Right renal pelvis (tissue), 4 donors: ENCODE measurements at places on chromosomes 7 and 10.

DNA sequence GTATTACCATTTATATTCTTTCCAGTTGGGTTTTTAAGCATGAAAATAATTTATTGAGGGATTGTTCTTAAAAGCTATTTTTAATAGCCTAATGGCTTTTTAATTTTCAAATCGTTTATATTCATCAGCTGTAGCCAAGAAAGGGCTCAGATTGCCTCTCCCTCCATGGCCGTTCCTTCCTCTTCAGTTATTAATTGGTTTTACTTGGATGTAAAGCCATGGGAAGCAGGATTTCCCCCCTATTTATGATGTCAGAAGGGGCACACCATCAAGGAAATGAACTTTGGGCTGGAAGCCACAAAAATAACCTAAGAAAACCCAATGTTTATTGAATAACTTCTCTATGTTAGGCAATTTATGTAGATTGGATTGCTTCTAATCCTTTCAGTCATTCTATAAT, 656.3 kb downstream of the TYW1 start:
- no peak for DNase-seq

GRCh38 chr7:2596464-2597272, 35.1 kb upstream of the TTYH3 start:
- no peak for DNase-seq

GRCh38 chr10:99487125-99487807, 45.5 kb upstream of the NKX2-3 start:
- no peak for DNase-seq

DNA sequence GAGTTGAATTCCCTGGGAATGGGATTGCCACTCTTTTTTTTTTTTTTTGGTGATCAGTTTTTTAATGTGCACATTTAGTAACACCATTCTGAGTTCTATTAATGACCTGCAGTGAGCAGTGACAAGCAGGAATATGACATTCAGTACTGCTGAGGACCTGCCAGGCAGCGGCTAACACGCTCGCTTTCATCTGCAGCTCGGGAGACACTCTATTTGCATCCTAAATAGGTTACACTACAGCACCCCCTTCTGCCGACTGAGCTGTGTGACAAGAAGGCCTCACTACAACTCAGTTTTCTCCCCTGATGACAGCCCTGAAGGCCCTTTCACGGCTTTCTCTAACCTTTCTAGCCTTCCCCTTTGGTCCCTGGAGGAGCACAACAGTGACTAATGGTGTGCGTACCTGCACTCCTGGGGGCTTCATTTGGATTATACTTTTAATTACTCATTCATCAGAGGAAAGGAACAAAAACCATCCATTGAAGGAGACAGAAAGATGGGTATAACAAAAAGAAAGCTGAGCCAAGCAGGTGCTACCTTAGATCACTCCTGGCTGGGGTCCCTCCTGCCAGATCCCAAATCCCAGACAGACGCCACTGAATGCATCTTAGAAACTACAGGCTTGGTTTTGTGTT, 872.4 kb downstream of the LRMDA start:
- no peak for DNase-seq

GRCh38 chr10:47335906-47336305, 12.3 kb upstream of the RBP3 start:
- DNase-seq, result no peak

- no peak for DNase-seq
Observed at GRCh38 chr7:123669485-123669884, 13.8 kb downstream of the LMOD2 start.

DNA sequence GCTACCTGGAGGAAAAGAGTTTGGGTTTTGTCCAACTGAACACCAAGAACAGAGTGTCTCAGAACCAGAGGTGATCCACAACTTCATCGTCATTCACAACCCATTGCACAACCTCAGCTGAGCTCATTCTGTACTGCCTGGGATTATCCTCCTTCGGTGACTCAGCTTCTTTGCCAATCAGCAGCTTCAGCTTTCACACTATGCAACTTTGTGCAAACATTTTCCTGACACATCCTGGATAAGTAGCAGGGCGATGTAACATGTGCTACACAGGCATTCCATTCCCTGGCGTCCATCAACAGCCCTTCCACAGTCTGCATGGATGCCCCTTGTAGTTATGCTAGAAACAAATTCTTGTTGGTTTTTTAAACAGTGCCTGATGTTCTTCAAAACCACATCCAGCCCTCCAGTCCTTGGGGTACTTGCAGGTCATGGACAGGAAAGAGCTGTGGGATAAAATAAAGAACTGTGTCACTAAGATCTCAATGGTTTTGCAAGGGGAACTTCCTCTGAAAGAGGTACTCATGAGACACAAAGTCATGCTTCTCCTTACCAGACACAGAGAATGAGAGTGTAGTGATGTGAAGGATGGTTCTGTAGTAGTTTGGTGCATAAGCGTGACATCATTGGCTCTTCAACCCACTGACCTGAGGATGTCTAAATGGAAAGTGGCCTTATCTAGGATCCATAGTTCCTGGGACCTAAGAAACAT, 478.5 kb downstream of the KIF20B start:
- DNase-seq, result no peak

- DNase-seq, result no peak
Observed at GRCh38 chr7:35734001-35734483, 39.1 kb upstream of the HERPUD2 start.

GRCh38 chr10:97333351-97333600, 1.3 kb downstream of the FRAT2 start:
- no peak for DNase-seq

GRCh38 chr10:130181858-130182257, 45.7 kb downstream of the GLRX3 start:
- no peak for DNase-seq

- DNase-seq, result no peak
Observed at GRCh38 chr7:12137283-12137682, 73.8 kb upstream of the TMEM106B start.

- no peak for DNase-seq
Observed at GRCh38 chr10:18666810-18667209, 7.6 kb downstream of the ARL5B start.

DNA sequence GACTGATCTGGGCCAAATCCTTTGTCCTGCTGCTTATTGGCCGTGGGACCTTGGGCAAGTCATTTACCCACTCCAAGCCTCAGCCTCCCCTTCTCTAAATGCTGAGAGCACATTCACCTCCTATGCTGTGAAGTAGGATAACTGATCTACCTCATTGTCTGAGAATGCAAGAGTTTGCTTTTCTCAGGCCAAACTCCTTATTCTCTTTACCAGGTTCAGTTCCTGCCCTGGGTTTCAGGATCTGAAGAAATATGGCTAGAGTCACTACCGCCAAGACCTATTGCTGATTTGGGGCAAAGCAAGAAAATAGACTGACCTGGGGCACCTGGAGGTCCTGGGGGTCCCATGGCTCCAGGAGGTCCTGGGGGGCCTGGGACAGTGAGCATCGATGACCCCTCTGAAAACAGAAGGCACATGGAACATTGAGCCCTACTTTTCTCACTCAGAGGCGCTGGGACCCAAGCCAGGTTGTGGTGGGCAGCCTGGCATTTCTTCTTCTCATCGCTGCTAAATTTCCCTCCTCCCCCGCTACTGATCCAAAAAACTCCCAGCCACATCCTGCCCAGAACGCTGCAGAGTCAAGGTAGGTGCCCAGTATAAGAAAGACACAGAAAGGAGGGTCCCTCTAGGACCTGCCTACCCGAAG, 42.4 kb downstream of the COL17A1 start:
- DNase-seq, result no peak

- no peak for DNase-seq
Observed at GRCh38 chr10:104321226-104321625, 17.0 kb downstream of the ITPRIP start.

GRCh38 chr10:48573045-48573444, 31.8 kb downstream of the ARHGAP22 start:
- DNase-seq, result no peak

DNA sequence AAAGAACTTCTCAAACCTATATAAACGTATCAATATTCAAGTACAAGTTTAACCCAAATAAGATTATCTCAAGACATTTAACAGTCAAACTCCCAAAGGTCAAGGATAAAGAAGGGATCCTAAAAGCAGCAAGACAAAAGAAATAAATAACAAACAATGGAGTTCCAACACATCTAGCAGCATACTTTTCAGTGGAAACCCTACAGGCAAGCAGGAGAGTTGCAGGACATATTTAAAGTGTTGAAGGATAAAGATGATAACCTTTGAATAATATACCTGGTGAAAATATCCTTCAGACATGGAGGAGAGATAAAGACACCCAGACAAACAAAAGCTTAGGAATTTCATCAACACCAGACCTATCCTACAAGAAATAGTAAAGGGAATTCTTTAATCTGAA, 82.8 kb downstream of the TES start:
- DNase-seq, result no peak

- DNase-seq, result no peak
Observed at GRCh38 chr10:113225903-113226302, 275.9 kb downstream of the TCF7L2 start.

GRCh38 chr10:11689945-11690736, 52.0 kb upstream of the ECHDC3 start:
- no peak for DNase-seq

GRCh38 chr10:44397476-44398225, 12.8 kb upstream of the CXCL12 start:
- no peak for DNase-seq

DNA sequence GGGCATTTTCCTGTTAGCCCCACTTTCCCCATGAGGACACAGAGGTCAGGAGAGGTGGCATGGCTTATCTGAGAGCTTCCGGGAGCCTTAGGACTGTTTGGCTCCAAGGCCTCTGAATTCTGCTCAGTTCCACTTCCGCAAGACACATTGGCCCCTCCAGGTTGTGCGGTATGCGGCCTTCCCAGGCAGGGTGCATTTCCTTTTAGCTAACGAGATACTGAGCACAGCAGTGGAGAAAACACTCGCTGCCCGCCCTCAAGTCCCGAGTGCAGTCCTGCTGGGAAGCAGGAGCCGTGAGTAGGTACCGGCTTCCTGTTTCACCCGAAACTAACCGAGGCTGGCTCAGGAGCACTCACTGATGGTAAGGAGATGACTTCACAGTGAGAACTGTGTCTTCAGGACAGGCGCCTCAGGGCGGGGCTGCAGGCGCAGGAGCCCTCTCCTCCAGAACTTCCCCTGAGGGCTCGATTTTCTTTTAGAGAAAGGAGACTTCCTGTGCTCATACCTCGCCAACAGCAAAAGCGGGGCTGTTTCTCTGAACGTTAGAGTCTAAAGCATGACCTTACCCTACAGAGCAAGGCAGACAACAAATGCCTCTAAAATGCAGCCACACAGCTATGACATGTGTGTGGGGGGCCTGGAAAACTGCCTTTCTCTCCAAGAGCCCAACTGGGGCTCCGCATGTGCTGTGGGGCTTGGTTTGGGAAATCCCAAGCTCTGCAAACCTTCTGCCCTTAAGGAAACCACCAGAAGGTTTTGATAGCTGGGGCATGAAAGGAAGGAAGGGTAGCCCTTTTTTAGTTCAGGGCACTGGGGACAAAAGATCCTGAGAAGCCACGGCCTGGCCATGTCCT, 25.9 kb downstream of the RGS10 start:
- no peak for DNase-seq

DNA sequence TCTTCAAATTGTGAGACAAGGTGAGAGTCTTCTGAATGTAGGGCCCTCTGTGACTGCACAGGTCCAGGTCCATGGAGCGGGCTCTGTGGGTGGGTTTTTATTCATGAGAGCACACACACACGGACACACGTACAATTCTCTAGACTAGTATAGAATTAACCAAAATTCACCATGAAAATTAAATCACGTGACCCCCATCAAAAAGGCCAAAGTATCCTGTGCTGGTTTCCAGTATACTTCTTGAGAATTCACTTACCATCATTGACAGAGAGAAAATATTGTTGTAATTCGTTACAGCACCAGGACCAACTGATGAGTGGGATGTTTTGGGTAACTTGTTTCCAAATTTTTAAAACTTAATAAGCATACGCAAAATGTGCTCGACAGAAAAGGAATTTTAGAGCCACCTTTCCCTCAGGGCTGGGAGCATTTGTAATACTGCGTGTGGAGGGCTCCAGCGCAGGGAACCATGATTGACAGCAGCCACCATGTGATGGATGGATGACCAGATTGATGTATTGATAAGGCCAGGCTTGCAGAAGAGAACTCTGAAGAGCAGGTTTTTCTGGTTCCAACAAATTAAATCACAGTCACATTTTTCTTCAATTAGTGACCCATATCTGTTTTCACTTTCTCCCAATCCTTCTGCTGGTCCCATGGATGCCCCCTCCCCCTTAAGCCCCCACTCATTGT, 14.9 kb upstream of the DNTT start:
- DNase-seq, result no peak

- no peak for DNase-seq
Observed at GRCh38 chr10:98273057-98273850, 5.3 kb upstream of the LOXL4 start.

DNA sequence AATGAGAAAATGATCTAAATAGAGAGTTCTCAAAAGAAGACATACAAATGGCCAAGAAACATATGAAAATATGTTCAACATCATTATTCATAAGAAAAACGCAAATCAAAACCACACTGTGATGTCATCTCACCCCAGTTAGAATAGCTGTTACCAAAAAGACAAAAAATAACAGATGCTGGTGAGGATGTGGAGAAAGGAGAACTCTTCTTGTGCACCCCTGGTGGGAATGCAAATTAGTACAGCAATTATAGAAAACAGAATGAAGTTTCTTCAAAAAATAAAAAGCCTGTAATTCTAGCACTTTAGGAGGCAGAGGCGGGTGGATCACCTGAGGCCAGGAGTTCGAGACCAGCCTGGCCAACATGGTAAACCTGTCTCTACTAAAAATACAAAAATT, 199.3 kb downstream of the PARD3 start:
- no peak for DNase-seq

DNA sequence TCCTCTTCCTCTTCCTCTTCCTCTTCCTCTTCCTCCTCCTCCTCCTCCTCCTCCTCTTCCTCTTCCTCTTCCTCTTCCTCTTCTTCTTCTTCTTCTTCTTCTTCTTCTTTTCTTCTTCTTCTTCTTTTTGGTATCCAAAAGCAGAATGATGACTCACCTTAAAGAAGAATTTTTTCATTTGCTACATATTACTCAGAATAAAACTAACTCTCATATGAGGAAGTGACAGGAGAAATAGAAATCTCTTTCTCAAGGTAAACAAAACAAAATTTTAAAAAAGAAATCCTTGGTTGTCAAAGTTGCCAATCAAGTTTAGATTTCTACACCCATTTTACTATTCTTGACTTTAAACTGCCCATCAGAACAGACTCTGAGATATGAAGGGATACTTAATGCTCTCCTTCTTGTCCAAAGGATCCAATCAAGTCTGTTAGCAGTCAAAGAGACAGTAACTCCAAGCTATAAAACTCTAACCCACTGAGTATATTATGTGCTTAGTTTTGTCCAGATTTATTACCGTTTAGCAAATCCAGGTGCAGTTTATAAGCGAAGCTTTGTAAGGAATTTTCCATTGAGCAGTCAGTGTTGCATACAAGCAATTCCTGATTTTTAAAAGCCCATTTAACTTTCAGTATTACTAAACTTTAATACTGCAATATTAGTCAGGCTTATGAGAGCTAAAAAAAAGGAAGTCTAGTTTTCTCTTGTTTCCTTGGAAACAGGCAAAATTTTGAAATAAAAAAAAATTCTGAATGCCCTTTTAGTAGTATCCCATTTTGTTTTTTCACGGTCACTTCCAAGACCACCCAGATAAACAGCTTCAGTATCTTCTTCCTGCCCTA, 43.1 kb upstream of the SNX13 start:
- no peak for DNase-seq

- DNase-seq, result no peak
Observed at GRCh38 chr7:70719125-70719524, 412.8 kb upstream of the GALNT17 start.

- no peak for DNase-seq
Observed at GRCh38 chr7:11428877-11429581, 403.0 kb downstream of the THSD7A start.
